Pancreas (tissue), 10 donors: ENCODE measurements at places on chromosomes 2 and 18.

GRCh38 chr2:20549691-20550348 is 101.1 kb downstream of the HS1BP3 start:
- DNase-seq = no peak

GRCh38 chr2:170462433-170463205 is 252.5 kb upstream of the SP5 start:
- no peak for DNase-seq

- no peak for DNase-seq
Observed at GRCh38 chr2:199742884-199743283, 108.1 kb downstream of the FTCDNL1 start.

DNA sequence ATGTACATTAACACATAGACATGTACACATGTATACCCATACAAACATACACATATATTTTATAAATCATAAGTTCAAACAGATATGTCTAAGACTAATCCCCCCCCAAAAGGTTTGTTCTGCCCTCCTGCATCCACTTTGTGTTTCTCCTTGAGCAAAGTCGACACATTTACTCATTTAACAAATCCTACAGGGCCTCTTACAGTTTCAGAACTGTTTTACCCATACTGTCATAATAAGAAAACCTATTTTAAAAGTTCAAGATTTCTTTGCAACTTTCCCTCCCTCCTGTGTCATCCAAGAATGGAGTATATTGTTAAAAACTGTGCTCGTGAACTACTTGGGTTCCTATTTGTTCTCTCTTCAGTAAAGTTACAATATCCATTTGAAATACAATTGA is 166.7 kb downstream of the L3MBTL4 start:
- no peak for DNase-seq

DNA sequence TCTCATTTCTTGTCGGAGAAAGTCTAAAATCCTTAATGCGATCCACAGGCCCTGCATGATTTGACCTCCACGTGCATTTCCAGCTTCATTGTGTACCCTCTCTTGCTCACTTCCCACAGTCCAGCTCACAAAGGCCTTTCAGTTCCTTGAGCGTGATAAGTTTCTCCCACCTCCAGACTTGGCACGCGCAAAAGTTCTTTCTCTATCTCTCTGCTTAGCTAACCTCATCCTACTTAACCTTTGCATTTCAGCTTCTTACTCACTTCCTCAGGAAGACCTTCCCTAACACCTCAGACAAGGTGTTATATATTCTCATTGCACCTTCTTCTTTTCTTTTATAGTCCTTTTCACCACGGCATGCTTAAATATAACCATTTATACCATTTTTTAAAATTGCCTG is 124.8 kb upstream of the XPO1 start:
- no peak for DNase-seq

DNA sequence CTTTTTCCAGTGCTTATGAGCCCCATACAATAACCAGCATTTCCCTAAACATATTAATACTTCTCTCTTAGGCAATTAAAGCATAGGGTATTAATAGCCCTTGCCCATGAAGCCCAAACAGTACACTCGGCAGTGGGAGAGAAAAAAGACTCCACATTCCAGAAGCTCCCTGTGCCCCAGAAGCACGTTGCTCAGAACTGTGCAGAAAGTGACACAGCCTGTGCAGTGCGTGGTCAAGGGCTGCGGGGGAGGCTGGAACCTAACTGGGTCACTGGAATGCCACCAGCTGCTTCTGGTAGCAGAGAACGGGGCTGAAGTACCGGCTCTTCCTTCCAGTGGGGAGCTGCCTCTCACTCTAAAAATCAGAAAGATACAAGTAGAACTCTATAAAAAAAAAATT is 32.7 kb downstream of the EIPR1 start:
- no peak for DNase-seq

DNA sequence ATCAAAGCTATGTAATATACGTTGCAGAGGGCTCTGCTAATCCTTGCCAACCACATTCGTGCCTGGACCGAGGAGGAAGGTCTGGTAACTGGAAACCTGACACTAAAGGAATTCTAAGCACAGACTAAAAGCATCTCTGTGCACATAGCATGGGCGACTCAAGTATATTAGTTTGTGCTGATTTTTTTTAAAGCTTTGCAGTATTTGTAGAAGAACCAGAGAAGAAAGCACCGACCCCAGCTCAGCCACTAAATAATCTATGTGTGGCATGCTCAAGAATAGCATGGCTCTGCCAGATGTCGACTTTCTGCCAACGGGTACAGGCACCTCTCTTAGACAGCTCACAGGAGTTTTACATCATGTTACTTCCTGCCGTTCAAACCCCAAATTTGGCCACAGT is 73.2 kb upstream of the NRP2 start:
- no peak for DNase-seq

DNA sequence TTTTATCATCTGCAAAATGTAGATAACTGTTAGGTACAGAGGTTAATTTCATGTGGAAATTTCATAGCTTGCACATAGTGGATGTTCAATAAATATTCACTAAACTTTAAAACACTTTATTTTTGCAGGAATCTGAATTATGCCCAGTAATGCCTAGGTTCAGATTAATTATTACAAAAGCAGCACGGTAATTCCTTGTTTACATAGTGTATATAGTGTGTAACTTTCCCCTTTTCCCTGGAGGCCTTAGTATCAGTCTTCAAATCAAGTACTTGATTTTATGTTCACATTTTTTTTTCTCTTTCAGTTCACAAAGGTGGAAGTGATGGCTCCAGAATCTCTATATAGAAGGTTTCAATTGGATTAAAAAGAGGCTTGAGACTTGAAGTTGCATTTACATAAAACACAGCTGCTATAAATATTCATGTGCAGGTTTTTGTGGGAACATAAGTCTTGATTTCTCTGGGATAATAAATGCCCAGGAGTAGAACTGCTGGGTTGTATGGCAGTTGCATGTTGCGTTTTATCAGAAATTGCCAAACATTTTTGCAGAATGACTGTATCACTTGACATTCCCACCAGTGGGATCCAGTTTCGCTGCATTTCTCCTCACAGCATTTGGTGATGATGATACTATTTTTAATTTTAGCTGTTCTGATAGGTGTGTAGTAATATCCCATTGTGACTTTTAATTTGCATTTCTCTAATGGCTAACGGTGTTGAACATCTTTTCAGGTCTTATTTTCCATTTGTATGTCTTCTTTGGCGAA is 27.6 kb upstream of the LGALSL start:
- no peak for DNase-seq

DNA sequence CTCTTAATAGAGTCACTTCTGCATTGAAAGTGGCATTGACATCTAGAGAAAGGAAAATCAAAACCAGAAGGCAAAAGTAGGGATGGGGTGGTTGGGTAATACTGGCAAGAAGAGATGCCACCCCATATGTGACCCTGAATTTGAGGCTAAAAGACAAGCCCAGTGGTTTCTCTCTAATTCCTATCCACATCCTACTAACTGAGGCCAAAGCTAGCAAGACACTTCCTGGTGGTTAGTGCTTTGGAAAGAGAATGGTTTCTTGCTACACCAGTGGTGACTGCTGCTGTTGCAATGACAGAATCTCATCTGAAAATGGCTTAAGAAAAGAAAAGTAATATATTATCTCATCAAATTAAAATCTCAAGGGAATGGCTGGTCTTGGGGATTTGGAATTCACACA is 640.6 kb downstream of the EPHA4 start:
- DNase-seq = no peak

DNA sequence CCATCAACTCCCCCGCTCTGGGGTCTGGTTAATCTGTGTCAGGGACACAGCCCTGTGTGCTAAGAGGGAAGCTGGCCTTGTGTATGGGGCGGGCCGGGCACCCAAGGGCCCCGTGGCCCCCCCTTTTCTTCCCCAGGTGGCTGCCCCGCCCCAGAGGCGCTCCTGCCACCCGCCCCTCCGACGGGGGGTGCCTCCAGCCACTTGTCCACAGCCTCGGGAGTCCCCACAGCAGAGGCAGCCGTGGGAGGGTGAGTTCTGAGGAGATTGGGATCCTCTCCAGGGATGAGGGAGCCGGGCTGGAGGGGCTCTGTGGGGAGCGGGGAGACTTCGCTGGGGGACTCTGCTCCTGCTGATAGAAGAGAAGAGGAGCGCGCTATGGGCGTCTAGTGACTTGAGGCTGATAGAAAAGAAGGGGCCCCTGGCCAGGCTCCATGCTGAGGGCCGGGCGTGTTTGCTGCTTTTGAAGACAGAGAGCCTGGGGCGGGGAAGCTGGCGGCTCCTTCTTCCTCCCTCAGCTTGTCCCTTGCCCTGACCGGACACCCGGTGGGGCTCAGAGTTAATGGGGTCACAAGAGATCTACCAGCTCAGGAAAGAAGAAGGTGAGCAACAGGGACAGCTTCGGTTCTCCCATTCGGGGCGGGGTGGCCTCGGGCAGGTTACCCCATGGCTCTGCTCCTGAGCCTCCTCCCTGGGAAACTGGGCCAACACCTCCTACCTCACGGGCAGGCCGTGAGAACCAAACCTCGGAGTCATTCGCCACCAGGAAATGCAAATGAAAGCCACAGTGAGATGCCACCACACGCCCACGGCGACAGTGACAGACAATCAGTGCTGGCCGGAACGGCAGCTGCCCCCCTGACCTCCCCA is 89.4 kb upstream of the TAF1B start:
- no peak for DNase-seq

- peak; percentile 16 for DNase-seq
Observed at GRCh38 chr18:5891184-5891853, 4.0 kb downstream of the TMEM200C start.

- DNase-seq = no peak
Observed at GRCh38 chr2:241066893-241067341, 35.2 kb downstream of the MTERF4 start.

DNA sequence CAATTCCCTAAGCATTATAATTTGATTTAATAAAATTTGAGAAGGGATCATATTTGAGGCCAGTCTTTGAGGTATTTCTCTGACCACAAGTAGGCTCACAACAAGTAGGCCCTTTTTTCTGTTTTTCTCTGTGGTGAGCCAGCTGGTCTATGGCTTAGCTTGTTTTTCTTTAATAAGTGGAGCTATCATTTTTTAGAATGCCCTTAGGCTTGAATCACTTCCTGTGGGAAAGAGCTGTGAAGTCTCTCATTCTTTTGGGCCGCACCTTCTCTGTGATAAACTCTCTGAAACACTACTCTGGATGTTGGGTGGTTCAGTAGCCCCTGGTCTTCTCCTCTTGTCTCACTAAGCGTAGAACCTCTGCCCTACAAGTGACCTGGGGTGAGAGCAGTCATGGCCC is 235.9 kb downstream of the SUCLG1 start:
- no peak for DNase-seq

DNA sequence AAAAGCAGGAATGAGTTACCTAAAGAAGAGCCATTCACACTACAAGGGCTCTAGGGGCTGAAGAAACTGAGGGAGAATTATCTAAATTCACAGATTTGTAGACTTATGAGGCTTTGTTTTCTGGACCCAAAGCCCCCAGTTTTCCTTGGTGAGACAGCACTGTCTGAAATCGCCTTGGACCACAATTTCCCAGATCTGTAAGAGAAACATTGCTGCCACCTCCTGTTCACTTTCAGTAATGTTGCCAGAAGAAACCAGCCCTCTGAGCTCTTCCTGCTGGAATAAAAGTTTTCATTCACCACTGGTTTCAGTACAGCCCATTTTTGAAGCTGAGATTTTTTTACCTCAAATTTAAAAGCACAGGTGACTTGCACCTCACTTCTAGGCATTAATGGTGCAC is 169.2 kb downstream of the CDH20 start:
- no peak for DNase-seq

DNA sequence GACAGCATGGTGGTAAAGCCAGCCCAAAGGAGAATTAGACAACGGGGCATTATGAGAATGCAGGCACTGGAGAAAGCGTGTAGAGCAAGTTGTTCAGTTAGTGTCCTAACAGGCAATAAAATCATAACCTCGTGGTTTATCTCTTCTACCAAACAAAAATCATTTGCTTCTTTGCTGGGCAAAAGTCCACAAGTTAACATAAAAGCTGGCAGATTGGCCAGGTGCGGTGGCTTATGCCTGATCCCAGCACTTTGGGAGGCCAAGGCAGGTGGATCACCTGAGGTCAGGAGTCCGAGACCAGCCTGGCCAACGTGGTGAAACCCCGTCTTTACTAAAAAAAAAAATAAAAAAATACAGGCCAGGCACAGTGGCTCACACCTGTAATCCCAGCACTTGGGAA is 364.1 kb downstream of the SETBP1 start:
- DNase-seq = no peak

DNA sequence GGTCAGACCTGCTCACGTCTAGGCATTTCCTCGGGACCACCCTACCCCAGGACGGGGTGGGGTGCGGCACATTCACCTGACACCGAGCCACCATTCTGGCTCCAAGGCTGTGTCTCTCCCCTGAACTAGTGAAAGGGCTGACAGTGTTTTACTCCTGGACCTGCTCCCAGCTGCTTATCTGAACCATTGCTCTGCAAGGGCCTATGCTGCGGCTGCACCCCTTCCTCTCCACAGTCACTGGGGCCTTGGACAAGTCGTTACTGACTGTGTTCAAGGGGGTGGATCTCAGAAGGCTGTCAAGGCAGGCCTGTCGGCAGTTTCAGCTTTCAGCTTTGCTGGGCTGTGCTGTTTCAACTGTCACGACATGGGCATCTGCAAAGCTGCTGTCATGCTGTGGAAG is 11.7 kb downstream of the CREG2 start:
- no peak for DNase-seq

GRCh38 chr2:70745276-70745825 is 22.6 kb downstream of the ADD2 start:
- no peak for DNase-seq

DNA sequence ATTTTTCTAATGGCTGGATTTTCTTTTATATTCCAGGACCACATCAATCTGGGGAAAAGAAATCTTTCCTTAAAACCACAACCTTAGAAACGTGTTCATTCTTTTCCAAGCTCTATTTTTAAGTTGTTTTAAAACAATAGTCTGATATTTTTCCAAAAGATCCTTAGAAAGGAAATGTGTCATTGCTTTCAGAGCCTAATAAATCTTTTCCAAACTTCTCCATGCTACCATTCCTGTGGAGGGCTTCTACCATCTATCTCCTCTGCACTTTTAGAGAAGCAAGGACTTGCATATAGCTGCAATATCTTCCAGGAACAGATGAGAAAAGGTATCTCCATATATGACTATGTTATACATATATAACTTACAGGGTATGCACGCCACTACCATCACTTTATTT is 21.2 kb downstream of the WDFY1 start:
- no peak for DNase-seq

GRCh38 chr2:168156661-168157060 is 90.7 kb downstream of the STK39 start:
- DNase-seq = no peak

DNA sequence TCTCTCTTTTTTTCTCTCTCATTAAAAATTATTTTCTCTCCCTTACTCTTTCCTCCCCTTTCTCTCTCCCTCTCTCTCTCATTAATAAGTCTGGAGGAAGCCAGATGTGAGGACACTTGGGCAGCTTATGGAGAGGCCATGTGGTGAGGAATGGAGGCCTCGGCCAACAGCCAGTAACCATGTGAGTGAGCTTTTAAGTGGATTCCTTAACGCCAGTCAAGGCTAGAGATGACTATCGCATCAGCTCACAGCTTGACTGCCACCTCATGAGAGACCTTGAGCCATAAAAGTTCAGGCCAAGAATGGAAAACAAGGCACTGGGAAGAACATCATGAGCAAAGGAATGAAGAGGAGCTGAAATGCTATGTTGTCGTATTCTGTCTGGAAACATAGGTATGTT is 39.1 kb downstream of the ETAA1 start:
- DNase-seq = no peak

GRCh38 chr18:26432651-26433424 is 115.5 kb downstream of the KCTD1 start:
- DNase-seq = no peak
